Heart left ventricle (tissue), 16 donors: ENCODE measurements at places on chromosomes 7 and 10. TPM values are rescaled to one million over a fixed set of nuclear protein-coding genes. Genes with fewer than 3 reads are reported as not detected.

- no peaks in the 10 kb centered on the region for H3K4me1 ChIP-seq
- H3K27ac ChIP-seq = no peak overlapping the region
- H3K4me3 ChIP-seq = no peak overlapping the region
- H3K27me3 ChIP-seq = no peaks in the 10 kb centered on the region
These were observed 327.1 kb downstream of the PRPF18 start for GRCh38 chr10:13913897-13914296.

DNA sequence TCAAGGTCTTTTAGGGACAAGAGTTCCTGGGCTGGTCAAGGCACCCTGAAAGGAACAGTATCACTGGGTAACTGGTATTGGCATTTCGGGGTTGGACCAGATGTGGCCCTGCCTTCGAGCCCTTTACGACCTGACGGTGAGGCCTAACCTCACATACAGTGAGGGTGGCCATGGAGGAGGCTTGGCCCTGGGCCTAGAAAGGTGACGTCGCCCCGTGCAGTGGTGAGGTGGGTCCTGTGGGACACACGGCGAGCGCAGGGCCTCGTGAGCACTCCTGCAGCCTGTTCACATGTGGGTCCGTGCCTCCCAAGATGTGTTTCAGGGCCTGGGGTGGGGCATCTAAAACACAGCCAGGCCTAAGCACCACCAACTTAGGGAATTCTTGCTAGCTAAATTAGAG, 36.1 kb downstream of the CRHR2 start:
- DNase-seq = no peak
- H3K27ac ChIP-seq = no peak overlapping the region
- no peak overlapping the region for H3K4me3 ChIP-seq
- peaks cover 5% of the 10 kb centered on the region for H3K36me3 ChIP-seq
- no peaks in the 10 kb centered on the region for H3K27me3 ChIP-seq
- no peaks in the 10 kb centered on the region for H3K4me1 ChIP-seq

Gene LRRC17
- 2.8 TPM for polyA plus RNA-seq

GRCh38 chr7:7862393-7862792, 106.2 kb upstream of the GLCCI1 start:
- no peak for DNase-seq
- no peak overlapping the region for H3K27ac ChIP-seq
- H3K4me3 ChIP-seq = no peak overlapping the region
- no peaks in the 10 kb centered on the region for H3K36me3 ChIP-seq
- no peaks in the 10 kb centered on the region for H3K27me3 ChIP-seq

Gene GRID1
- 1.7 TPM for polyA plus RNA-seq

DNA sequence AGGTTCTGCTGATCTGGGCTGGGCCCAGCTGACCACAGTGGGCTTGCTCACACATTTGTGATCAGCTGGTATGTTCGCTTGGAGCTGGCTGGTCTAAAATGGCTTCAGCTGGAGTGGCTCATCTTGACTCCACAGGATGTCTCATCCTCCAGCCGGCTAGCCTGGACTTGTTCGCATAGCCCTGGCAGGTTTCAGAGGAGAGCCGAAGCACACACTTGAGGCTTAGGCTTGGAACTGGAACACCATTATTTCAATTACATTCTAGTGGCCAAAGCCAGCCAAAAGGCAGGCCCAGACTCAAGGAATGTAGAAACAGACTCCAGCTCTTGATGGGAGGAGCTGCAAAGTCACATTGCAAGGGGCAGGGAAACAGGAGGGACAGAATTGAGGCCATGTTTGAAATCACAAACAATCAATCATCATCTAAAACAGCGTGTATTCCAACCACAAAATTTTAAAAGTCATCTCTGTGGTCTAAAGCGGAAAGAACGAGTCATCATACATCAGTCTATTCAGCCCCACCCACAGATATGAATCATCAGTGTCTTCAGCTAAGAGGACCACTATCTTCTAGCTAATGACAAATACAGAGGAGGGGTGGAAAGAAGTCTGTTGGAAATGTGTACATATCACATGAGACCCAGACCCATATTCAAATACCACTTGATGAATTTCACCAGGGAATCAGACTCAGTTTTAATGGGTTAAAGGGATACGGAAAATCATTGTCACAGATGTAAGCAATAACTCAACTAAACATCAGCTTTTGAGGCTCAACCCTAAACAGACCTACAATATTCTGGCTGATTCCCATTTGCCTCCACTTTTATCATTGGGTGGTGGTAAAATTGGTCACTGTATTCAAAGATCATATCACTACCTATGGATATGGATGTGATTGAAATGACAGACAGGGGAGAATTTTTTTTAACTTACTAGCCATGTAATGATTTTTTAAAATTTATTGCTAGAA, 139.0 kb upstream of the MKLN1 start:
- no peaks in the 10 kb centered on the region for H3K36me3 ChIP-seq
- DNase-seq = no peak
- H3K4me3 ChIP-seq = no peak overlapping the region
- H3K4me1 ChIP-seq = no peaks in the 10 kb centered on the region
- H3K27ac ChIP-seq = no peak overlapping the region

DNA sequence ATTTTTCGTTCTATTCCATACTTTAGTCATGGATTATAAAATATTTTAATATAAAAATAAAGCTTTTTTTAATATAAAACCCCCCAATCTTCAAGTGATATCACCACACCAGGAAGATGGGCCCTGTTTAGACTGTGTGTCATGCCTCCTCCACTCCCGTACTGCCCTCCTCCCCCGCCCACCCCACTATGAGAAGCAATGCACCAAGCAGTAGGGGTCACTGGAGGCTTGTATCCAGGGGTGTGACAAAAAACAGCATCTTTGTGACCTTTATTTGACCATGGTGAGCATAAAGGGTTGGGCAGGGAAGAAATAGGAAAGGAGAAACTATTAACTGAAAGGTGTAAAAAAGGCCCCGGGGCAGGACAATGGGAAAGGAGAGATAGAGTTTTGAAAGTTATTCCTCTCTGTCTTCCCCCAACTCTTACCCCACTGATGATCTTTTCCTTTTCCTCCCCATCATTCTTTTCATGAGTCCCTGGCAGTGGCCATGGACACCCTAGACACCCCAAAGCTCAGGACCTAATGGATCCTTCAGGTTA, 3.5 kb downstream of the PITX3 start:
- peaks cover 16% of the 10 kb centered on the region for H3K4me1 ChIP-seq
- no peak overlapping the region for H3K27ac ChIP-seq
- H3K4me3 ChIP-seq = no peak overlapping the region

DNA sequence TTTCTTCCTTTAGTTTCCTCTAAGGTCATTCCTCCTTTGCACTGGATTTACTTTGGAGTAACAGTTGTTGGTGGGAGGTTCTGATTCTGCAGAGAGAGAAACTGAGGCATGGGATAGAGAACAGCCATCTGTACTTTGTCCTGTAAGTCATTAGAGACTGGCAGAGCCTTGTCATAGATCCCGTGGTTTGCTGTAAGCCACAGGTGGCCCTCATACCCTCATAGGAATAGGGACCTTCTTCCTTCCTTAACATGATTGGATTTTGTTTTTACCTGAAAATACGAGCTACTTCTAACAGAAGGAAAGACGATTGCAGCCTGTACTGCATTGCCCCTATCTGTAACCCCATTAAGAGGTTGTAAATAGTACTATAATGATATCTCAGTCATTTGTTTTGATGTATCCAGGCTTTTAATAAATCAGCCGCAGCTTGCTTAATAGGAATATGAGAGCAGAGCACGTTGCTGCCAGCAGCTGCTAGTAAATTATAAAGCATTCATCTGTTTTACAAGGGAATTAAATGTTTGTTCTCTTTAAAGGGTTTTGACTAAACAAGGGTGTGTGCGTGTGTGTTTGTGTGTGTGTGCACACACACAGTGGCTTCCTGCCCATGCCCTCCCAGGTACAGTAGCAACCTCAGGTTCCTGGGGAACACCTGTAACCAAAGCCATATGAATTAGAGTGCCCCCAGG, 249.8 kb downstream of the AUTS2 start:
- H3K4me1 ChIP-seq = no peaks in the 10 kb centered on the region
- no peak for DNase-seq
- no peaks in the 10 kb centered on the region for H3K27me3 ChIP-seq
- no peak overlapping the region for H3K4me3 ChIP-seq
- no peak overlapping the region for H3K27ac ChIP-seq
- no peaks in the 10 kb centered on the region for H3K36me3 ChIP-seq

DNA sequence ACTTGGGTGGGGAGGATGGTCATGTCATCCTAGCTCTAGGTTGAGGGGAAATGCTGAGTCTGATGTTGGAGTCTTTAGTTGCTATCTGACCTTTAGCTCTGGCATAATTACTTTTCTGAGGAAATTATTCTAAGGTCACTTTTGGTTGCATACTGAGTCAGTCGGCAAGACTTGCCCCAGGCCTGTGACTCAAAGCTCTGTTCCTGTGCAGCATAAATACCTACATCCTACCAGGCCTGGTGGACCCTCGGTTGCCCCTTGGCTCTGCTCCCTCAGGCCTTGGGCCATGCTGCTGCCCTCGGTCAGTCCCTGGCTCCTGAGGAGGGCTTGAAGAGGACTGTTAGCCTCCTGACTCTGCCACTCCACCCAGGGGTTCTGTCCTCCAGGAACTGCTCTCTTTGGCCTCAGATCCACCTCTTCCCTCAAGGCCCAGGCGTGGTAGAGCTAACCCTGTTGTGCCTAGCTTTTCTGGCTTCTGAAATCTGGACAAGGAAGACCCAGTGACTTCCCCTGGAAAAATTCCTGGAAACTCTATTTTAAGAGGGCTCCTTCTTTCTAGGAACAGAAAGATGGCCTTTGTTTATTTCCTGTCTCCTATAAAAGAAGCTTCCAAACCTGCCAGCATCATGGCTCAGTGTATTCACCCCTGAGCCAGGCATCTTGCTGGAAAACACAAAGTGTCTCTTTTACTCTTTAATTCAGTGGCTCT, 71.2 kb downstream of the TMEM178B start:
- no peak overlapping the region for H3K27ac ChIP-seq
- H3K4me1 ChIP-seq = no peaks in the 10 kb centered on the region
- H3K4me3 ChIP-seq = no peak overlapping the region
- no peak for DNase-seq

DNA sequence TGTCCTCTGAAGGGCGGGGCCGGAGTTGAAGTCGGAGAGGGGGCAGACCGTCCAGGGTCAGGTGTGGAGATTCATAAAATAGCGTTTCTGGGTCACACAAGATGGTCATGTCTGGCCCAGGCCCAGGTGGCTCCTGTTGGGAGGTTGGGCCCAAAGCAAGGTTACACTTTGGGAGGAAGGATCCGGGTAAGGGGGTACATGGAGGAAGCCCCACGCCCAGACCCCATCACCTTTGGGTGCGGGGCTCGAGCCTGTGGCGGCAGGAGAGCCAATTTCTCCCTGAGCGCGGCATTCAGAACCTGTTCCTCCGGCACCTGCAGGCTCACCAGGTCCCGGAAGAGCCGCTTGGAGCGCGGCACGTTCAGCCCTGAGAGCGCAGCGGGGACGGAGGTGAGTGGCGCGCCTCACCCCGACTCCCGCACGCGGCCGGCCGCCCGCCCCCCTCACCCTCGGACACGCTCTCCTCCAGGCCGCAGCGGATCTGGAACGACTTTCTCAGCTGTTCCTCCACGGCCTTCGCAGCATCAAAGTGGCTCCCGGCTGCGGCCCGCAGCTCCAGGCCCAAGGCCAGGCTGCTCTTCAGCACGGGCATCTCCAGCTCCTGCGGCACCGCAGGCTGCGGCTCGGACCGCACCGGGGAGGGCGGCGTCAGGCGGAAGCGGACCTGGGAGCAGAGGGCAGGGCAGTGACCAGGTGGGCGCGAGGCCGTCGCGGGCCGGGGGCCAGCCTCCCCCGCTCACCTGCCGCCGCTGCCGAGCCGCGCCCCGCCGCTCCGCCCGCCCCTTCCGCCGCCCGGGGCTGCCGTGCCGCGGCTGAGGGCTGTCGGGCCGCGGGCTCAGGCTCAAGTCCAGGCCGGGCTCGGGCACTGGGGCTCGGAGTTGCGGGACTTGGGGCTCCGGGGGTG, 644 bp downstream of the PPP1R35 start:
- peak overlapping the region; percentile 98 for H3K27ac ChIP-seq
- peaks cover 20% of the 10 kb centered on the region for H3K36me3 ChIP-seq
- peak; percentile 38 for DNase-seq
- peaks cover 29% of the 10 kb centered on the region for H3K4me1 ChIP-seq

Gene NT5C2
- polyA plus RNA-seq = 26.2 TPM

- no peak overlapping the region for H3K4me3 ChIP-seq
- H3K27me3 ChIP-seq = no peaks in the 10 kb centered on the region
- H3K27ac ChIP-seq = no peak overlapping the region
These were observed 216.1 kb downstream of the TWIST1 start for GRCh38 chr7:18901351-18901750.

DNA sequence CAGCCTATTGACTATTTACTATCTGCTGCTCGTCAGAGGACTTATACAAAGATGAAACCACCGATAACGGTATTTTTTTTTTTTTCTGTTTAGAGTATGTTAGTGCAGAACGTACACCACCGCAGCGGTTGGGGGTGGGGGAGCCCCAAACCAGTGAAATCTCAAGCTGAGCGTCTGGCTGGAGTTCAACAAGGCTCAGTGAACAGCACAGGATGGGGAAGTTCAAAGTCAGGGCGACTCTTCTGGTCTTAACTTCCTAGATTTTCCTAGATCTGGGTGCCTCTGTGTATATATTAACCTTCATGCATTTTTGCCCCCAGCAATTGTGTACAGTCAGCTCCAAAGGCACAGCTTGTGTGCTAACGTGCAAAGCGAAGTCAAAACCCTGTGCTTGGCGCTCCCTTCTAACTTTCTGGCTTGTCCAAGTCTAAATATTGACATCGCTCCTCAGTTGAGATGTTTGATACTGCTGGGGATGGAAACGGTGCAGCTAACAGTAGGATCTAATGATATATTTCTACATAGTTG, 1.1 kb downstream of the RHOBTB1 start:
- H3K36me3 ChIP-seq = no peaks in the 10 kb centered on the region
- peaks cover 13% of the 10 kb centered on the region for H3K4me1 ChIP-seq
- no peaks in the 10 kb centered on the region for H3K27me3 ChIP-seq
- peak overlapping the region; percentile 91 for H3K4me3 ChIP-seq

Gene TRA2A
- polyA plus RNA-seq = 37.6 TPM

Gene TACC2
- polyA plus RNA-seq = 96.7 TPM

Gene SPACDR
- polyA plus RNA-seq = 0.78 TPM

Gene OR2A2
- not detected for polyA plus RNA-seq
